NCI-H526 treated with DMSO at 0.1 percent for 48 hours (cell line): ENCODE measurements at places on chromosomes 2 and 18.

DNA sequence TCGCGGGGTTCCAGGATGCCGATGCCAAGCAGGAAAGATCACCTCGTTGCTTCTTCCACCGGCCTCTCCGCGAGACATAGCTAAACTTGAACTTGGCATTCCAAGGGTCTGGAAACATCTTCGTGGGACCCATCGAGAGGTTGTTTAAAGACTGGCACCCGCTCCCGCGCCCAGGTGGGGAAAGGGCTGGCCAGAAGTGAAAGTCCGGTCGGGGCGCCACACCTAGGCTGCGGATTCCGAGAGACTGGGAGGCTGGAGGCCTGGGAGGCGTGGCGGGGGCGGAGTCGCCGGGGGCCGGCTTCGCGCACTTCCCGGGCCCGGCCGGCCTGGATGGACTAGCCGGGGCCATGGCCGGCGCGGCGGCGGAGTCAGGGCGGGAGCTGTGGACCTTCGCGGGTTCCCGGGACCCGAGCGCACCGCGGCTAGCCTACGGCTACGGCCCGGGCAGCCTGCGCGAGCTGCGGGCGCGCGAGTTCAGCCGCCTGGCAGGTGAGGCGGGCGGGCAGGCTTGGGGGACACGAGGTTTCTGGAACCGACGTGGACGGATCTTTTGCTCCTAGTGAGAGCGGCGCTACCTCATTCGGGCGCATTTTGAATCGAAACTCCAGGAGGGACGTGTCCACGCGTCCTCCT lies at the start of gene MOCOS:
TSS of gene MOCOS (plus strand) at position 305 of the 633 bp plus-strand sequence. CDS start at position 348, 43 bp downstream.
- DNase-seq: no peak

GRCh38 chr2:184004948-184005672 lies 593.2 kb upstream of the ZNF804A start:
- no peak for DNase-seq

GRCh38 chr2:169734169-169734847 lies 676 bp downstream of the KLHL23 start:
- peak; percentile 29 for DNase-seq

GRCh38 chr2:79702905-79703304 lies 190.1 kb downstream of the CTNNA2 start:
- DNase-seq: no peak

DNA sequence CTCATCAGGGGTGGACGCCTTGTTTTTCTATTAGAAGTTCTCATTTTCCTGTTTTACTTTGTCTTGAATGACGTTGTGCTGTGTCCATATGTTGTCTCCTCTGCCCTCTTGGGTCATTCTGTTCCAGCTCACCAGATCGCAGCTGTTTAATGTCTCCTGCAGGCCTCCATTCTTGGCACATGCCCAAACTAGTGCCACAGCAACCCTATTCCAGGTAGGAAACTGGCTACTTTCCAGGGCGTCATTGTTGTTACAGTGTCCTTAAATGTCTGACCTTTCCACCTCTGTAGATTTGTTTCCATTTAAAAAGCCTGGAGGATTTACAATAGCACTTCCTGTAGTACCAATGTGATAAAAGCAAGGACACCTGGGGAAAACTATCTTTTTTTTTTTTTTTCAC lies 500.7 kb downstream of the METTL4 start:
- DNase-seq: no peak

GRCh38 chr18:13973061-13973575 lies 57.8 kb upstream of the MC2R start:
- DNase-seq: no peak

DNA sequence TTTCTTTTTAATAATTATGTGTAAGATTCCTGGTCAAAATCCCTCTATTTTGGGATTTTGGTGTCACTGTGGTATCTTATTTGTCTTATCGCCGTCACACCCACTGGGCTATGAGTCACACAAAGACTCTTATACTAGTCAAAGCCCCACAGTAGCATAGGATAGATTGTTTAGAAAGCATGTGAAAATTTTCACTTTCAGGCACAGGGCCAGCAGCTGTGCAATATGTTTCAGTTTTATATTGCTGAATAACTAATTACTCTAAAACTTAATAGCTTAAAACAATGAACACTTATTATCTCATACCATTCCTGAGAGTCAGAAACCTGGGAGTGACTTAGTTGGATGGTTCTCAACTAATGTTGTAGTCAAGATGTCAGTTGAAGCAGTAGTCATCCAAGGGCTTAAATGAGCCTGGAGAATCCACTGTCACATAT lies 24.0 kb downstream of the CFAP210 start:
- no peak for DNase-seq

- DNase-seq: no peak
These were observed 80.2 kb upstream of the PHLPP1 start for GRCh38 chr18:62634979-62635630.

DNA sequence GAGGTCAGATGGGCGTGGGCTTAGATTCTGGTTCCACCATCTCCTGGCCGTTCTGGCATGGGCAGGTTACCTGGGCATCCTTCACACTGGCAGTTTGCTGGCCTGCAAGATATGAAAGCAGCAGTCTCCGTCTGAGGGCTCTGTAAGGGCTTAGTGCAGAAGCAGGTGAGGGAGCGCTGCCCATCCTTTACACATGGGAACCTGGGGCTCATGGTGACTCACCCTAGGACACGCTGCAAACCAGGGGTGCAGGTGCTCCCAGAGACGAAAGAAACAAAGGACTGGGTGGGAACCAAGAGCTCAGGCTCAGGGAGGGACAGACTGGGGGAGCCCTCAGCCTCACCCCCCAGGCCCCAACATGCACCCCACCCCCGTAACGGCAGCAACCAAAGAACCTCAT lies 10.7 kb upstream of the ID2 start:
- no peak for DNase-seq

- DNase-seq: peak; percentile 18
These were observed 32.5 kb downstream of the DARS1 start for GRCh38 chr2:135952891-135953290.

- no peak for DNase-seq
These were observed 40.7 kb upstream of the CCDC150 start for GRCh38 chr2:196598846-196599245.

GRCh38 chr18:79940814-79941472 lies 10.5 kb downstream of the SLC66A2 start:
- DNase-seq: no peak

- no peak for DNase-seq
These were observed 103.4 kb downstream of the HDAC4 start for GRCh38 chr2:239297142-239298004.

DNA sequence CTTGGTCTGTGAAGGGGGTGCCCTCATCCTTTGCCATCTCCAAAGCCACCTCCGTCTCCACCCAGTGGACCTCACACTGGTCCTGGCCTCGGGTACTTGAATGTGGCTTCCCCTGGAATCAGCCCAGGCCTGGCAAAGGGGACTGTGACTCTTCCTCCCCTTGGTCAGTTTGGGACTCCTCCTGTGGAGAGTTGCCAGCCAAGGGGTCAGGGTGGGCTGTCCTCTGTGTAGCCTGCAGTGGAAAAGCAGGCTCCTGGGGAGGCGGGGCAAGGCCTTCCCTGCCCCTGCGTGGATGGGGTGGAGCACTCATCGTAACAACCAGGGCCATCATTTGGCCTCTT lies 59.8 kb downstream of the INHBB start:
- no peak for DNase-seq

- DNase-seq: no peak
These were observed 224.8 kb downstream of the NUP35 start for GRCh38 chr2:183349091-183349490.

DNA sequence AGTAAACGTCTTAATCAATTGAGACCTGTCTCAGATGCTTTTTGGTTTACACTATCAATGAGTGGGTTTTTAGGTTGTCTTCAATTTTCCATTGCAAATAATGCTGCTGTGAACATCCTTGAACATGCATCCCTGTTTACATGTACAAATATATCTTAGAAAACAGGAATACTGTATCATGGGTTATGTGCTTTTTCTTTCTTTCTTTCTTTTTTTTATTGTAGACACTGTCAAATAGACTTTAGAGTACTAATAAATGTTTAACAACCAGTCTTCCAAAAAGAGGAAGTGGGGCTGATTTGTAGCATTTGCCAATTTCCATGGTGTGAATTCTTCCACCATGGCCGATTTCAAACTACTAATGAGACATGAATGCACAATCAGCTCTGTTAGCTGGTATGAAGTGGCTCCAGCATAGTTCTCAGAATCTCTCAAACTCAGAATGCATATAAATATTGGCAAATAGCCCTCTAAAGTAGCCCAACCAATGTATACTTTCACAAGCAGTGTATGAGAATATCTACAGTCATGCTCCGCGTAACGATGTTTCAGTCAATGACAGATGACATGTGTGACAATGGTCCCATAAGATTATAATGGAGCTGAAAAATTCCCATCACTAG lies 50.3 kb upstream of the B3GNT2 start:
- DNase-seq: no peak

- no peak for DNase-seq
These were observed 33.3 kb upstream of the SESTD1 start for GRCh38 chr2:179297927-179298326.

GRCh38 chr18:58861353-58861752 lies 3.3 kb upstream of the ZNF532 start:
- no peak for DNase-seq

- DNase-seq: no peak
These were observed 540.4 kb upstream of the DSEL start for GRCh38 chr18:68056936-68057335.

GRCh38 chr2:61862085-61862484 lies 8.2 kb upstream of the FAM161A start:
- no peak for DNase-seq

DNA sequence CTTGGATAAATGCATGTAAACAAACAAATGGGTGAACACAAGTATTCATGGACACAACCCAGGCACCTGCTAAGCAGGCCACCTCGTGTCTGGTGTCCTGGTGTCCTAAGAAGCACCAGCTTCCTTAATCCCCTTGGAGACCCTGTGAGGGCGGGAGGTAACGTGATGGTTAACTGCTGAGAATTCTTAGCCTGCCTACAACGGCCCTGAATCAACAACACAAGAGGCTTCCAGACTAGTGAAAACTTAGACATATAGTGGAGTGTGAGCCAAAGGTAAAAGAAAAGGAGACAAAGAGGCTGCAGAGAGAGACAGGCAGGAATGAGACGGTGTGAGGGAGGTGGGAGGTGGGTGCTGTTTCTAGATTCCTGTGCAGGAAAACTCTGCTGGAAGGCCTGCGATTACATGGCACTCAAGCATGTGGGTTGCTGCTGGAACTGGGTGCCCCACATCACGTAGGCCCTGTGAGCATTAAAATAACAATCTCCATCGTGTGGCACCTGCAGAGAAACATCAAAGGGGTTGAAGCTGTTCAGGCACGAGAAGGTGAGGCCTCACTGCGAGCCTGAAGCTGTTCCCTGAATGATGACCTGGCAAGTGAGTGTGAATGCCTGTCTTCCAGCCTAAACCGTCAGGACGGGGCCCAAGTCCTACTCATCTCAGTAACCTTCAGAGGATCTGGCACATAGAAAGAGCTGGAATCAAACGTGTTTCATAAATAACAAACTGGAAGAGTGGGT lies 64.2 kb downstream of the RPL37A start:
- no peak for DNase-seq

- DNase-seq: no peak
These were observed 70.4 kb downstream of the LYPD1 start for GRCh38 chr2:132599556-132599955.

DNA sequence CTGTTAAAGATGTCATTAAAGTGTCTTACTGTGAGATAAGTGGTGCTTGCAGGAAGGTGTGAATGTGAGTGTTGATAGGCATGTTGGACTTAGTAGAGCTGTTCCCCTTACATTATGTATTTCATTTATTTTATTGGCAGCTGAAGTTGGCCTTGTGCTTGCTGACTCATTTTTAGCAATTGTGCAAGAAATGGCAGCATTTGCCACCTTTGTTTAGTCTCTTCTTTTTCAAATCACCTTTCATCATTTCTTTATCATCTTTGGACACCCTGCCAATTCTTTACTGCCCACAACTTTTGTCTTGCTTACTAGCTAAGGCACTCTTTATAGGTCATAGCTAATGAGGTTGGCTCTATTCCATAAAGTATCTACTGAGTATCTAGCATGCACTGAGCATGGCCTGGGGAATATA lies 130.3 kb upstream of the LYPD6 start:
- DNase-seq: no peak

DNA sequence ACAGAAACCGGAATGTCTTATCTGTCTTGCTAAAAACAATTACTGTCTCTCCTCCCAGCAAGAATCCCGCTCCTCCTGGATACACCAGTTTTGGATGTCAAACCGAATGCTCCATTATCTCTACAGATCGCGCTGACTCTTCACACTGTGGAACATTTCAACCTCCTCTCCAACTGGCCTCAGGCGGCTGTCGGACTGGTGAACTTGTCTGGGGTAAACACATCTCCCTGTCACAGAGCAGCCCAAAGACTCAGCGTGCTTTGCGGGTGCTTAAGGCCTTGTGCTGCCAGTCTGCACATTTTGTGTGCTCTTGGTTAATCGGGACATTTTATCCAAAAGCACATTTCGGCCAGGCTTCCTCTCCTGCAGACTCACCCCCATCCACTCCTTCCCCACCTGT lies 173.1 kb downstream of the ICOS start:
- DNase-seq: no peak

GRCh38 chr2:5692561-5693286 lies 540 bp downstream of the SOX11 start:
- DNase-seq: no peak

DNA sequence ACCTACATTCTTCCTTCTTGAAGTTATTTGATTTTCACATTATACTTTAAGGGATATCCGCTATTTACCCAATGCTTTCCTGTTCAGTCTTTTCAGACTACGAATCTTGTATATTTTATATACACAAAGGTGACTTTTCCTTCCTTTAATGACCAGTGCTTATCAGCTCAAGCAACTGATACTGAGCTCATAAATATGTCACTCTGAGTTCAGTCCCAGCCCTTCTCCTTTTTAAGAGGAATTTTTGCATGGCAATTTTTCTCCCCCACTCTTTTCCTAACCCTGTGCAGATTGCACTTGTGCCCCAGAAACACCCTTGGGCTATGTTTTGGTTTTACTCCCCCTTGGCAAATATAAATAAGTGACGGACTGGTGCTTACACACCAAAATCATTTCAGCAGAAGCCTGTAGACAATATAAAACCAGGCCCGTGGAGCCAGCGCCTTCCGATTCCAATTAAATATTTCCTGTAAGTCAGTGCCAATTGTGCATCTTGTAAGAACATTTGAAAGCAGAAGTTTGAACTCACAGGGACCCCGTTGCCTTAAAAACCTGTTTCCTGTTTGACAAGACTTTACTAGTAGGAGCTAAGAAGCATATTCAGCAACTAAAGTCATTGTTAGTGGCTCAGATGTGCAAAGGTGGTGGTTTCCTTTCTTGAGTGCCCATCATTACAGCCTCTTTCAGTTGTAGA lies 66.3 kb upstream of the GATA6 start:
- no peak for DNase-seq

- DNase-seq: no peak
These were observed 40.2 kb downstream of the MBP start for GRCh38 chr18:77092104-77093066.

DNA sequence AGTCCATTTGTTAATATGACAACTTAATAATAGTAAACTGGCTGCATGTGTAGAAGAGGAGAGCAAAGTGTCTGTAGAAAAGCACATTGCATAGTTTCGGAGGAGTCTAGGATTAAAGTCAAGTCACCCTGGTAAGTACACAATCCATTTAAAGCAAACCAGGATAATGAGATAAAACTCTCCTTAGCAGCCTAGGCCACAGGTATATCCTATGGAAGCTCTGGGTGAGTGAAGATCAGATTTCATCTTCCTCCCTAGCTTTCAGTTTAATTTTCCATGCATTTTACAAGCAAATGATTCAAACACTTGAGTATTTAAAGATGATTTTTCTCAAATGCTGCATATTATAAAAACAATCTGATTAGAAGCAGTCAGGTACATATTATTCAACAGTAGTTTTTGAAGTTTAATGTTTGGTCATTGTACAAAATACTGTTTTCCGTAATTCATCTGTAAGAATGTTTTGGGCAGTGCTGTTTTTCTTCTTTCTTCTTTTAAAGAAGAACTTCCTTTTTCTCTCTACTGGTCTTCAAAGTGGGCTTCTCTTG lies 10.2 kb downstream of the CERS6 start:
- DNase-seq: peak; percentile 44
